ENCODE measurements at places on chromosomes 6 and 20.

- DNase-seq = no peak
Measured at GRCh38 chr6:116577486-116577885, 6.2 kb downstream of the RWDD1 start.

GRCh38 chr20:4465855-4466545 lies 255.7 kb upstream of the PRND start:
- no peak for DNase-seq

DNA sequence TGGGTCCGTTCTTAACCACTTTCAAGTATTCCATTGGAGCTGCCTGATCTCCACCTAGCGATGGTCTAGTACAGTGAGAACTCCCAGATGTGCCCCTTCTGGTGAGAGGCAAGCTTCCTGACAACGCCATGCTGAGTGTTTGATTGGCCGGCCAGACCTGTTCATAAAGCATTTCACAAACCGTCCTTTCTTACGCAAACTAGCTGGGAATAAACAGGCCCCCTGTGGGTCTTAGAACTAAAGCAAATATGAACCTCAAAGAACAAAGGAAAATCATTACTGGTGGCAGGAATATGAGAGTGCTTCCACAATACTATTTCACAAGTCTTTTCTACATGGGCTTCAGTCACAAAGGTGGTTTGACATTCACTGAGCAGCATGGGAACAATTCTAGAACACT lies 15.6 kb upstream of the GCNT2 start:
- no peak for DNase-seq

DNA sequence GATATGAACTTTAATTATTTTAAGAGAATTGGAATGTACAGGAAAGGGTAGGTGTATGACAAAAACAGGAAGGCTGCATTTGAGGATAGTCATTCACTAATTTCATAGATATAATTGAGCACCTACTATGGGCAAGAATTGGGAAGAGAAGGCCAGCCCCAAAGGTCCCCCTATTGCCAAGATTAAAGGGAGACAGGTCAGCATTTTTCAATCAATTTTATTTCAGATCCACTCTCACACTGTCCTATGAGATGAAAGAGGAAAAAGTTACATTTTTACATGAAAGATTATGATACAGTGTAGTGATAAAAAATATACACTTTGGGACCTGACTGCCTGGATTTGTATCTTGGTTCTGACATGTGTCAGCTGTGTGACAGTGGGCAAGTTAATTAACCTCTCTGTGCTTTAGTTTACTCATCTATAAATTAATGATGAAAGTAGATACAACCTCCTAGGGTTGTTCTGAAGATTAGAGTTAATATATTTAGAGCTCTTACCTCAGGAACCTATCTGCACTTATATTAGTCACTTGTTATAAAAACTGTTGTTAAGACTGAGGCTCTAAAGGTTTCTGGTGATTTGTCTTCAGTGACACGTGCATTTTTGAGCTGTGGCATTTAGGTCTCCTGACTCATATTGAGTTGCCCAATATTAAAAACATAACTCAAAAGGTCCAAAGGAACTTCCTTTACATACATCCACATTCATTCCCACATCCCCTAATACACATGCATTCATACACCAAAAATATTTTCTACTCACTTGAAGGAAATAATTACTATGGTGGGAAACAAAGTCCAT lies 45.7 kb downstream of the SCGN start:
- DNase-seq = no peak

DNA sequence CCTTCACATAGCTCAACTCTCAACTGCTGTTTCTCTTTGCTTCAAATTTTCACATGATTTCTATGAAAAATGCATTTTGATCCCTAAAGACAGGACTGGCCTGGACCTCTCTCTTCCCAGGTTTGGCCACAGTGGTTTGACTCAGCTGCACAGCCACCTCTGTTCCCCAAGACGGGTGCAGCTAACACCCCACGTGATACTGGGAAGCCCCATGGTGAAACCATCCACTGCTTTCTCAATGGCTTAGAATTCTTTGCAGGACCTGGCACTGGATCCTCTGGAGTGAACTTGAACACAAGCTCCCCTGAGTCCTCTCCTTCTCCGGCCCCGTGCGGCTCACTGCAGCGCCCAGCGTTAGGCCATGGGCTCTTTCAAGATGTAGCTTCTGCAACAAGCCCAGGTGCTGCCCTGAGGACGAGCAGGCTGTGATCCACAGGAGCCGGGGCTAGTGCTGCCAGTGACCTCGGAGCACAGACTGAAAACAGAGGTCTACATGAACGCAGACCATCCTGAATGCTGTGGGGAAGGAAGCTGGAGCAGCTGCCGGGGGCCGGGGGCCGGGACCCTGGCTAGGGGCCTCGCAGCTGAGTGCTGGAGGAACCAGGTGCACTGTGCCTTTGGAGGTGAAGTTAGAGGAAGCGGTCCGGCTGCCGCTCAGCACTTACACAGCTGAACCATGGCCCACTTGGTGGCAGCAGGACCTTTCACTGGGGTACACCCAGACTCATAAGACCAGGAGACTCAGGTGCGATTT lies 58.8 kb upstream of the MPC1 start:
- no peak for DNase-seq

DNA sequence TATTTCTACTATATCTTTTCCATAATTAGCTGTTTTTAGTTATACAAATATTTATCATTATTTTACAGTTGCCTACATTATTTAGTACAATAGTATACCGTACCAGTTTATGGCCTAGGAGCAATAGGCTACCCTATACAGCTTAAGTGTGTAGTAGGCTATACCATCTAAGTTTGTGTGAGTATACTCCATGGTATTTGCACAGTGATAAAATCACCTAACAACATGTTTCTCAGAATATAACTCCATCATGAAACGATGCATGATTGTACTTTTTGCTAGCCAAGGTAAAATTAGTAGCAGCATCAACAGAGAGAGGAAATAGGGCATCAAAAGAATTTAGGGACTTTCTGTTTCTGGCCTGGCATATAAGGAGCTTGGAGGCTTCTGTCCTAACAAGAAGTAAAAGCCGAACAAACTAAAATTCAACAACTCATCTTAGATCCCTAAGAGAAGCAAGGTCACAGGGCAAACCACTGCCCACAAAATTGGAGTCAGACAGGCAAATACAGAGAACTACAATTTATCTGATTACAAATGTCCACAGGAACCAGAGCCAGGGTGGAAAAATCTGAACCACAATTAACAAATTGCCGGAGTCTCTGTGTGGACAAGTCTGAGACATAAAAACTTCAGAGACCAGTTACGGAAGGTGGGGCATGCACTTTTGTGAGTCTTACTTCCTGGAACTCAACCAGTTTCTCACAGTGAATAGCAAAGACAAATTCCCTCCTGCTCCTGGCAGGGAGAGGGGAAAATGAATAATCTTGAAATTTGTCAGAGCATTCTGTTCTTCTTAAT lies 671.4 kb downstream of the RFPL4B start:
- DNase-seq = no peak

- no peak for DNase-seq
Measured at GRCh38 chr6:13302291-13302690, 26.0 kb downstream of the TBC1D7 start.
